ENCODE measurements at places on chromosomes 12 and 14.

DNA sequence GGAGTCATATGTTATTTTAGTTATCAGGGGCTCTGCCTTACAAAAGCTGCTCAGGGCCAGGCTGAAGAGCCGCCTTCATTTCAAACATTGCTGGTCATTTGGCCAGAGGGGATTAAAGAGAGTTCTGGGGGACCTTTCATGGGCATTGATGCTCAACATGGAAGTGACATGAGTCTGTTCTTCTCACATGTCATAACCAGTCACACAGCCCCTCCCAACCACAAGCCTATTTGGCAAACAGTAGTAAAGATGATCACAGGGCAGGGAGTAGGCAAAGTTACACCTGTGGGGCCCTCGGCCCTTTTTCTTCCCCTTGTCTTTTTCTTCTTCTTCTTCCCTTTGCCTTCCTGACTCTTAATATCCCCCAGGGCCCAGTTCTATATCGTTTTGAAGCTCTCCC, 33.3 kb downstream of the CFAP54 start:
- DNase-seq, result no peak

DNA sequence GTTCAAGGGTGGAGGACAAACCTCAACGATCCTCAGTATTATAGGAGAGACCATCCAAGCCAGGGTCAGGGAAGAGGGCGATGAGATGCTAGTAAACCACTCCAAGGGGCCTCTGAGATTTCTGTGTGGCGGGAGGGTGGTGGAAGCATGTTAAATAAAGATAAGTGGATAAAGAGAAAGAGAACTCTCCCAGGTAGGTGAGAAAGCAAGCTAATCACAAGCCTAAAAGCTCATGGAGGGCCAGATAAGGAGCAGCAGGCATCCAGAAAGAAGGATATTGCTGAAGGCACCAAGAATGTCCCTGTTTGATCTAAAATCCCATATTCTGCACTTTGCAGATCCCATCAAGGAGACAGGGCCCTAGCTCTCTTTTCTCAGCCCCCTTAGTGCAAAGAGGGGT, 48.3 kb upstream of the PARP11 start:
- no peak for DNase-seq

DNA sequence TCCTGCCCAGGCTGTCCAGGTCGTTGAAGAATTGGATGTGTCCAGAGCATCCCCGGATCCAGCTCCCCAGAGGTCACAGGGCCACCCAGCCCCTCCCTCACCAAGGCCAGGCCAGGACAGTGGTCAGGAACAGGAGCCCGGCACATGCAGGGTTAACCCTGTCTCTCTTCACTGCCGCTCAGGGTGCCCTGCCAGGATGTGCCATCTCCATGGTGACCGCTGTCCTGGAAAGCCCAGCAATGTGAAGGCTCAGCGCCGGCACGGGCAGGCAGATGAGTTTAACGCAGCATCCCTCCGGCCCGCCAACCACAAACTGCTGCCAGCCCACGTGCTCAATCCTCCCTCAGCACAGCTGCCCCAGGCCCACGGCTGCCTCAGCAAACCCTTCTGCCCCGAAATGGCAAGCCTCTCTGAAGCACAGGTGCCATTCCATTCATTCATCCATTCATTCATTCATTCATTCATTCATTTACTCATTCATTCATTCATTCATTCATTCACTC, 4.4 kb downstream of the TMEM179 start:
- no peak for DNase-seq

GRCh38 chr14:71550367-71550766, 381.9 kb upstream of the RGS6 start:
- no peak for DNase-seq

All from GM12878 (cell line).